NCI-H1930 (cell line): ENCODE measurements at places on chromosomes 5 and 9.

DNA sequence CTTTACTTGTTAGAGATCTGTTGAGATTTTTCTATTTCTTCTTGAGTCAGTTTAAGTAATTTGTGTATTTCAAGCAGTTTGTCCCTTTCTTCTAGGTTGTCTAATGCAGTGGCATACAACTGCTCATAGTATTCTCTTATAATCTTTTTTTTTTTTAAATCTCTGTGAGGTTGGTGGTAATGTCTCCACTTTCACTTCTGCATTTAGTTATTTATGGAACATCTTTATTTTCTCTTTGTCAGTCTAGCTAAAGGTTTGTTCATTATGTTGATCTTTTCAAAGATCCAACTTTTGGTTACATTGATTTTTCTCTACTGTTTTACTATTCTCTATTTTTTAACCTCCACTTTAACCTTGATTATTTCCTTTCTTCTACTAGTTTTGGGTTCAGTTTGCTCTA is 13.8 kb downstream of the FOXE1 start:
- no peak for DNase-seq

GRCh38 chr9:134545543-134546245 is 95.9 kb upstream of the COL5A1 start:
- no peak for DNase-seq

DNA sequence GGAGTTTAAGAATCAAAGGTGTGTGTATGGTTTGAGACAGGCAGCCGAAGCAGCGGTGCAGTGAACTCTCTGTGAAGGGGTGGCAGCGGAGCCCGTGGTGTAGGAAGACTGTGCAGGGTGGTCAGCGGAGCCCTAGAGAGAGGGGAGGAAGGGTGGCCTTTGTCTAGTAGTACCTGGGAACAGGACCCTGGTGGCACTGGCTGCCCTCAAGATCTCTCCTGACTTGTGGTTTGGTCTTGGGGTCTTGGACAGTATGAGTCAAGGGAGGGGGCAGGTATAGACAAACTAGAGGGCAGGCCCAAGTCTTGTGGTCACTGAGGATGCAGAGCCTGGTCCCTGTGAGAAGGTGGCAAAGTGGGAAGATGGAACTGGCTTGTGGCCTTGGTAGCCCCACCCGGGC is 7.1 kb upstream of the NKX2-5 start:
- no peak for DNase-seq

- DNase-seq, result no peak
Measured at GRCh38 chr9:126480813-126481212, 132.9 kb upstream of the LMX1B start.

DNA sequence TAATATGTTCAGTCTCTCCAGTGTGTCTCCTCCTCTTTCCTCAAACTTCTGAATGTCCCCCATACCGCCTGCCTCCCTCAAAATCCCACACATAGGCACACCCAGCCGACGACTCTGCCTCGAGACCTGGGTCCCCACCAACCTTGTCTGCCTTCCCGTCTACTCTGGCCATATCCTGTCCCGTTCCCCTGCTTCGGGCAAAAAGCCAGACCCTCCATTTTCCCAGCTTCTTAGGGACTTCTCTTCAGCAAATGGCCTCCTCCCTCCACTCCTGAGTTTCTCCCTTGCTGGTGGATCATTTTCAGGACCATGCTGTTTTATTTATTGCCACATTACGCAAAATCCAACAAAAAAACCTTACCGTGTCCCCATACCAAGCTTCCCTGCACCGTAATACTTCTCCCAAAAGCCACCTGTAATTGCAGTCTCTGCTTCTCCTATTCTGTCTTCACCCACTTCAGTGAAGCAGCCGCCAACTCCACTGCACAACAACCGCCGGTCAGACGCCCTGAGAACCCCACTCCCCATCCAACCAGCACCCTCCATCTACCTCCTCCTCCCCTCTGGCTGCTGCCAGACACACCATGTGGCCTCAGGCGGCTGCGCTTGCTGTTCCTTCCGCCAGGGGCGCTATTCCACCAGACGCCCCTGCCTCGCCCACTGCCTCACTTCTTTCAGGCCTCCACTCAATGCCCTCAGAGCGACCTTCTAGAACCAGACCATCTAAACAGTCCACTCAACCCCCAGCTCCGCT is 117.0 kb downstream of the TRPM6 start:
- no peak for DNase-seq

DNA sequence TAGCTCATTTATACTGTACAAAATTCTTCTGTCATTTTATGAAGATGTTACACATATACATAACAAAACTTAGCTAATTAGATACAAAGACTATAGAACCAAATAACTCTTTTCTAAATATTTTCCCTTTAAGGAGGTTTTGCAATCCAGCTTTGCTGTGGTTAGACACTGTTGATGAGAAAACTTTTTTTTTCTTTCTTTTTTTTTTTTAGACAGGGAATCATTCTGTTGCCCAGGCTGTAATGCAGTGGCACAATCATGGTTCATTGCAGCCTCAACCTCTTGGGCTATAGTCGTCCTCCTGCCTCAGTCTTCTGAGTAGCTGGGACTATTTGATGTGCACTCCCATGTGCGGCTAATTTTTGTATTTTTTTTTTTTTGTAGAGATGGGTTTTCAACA is 38.5 kb upstream of the CDKN2B start:
- DNase-seq, result no peak

DNA sequence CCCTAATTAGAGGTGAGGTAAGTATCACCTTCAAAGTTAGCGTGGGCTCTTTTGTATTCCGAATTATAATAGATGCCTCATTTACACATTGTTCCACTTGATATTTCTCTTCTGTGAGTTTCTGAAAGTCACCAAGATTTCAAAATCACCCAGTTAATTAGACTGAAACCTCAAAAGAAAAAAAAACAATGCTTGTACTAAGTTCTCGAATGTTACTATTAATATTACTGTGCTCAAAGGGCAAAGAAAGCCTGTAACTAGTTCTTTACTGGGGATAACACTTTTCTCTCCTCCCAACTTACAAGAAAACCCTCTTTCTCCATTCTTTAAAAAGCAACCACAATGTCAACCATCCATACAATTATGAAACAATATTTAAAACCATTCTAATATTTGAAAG is 98.5 kb downstream of the STRBP start:
- DNase-seq, result no peak

DNA sequence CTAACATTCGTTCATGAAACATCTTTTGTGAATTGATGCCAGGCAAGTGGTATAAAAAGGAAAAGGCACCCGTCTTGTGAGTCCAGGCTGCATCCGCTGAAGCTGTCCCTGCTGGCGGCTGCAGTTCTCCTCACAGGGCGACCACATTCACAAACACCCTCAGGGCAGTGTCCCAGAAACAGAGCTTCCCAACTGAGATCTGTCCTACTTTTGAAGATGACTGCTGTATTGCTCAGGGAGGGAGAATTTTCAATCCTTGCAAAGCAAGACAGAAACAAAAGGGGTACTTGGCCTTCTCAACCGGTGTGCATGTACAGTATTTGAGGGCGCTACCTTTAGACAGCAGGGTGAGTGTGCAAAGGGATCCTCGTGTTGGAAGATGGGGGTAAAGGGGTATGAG is 316.1 kb downstream of the GADD45G start:
- DNase-seq, result no peak

DNA sequence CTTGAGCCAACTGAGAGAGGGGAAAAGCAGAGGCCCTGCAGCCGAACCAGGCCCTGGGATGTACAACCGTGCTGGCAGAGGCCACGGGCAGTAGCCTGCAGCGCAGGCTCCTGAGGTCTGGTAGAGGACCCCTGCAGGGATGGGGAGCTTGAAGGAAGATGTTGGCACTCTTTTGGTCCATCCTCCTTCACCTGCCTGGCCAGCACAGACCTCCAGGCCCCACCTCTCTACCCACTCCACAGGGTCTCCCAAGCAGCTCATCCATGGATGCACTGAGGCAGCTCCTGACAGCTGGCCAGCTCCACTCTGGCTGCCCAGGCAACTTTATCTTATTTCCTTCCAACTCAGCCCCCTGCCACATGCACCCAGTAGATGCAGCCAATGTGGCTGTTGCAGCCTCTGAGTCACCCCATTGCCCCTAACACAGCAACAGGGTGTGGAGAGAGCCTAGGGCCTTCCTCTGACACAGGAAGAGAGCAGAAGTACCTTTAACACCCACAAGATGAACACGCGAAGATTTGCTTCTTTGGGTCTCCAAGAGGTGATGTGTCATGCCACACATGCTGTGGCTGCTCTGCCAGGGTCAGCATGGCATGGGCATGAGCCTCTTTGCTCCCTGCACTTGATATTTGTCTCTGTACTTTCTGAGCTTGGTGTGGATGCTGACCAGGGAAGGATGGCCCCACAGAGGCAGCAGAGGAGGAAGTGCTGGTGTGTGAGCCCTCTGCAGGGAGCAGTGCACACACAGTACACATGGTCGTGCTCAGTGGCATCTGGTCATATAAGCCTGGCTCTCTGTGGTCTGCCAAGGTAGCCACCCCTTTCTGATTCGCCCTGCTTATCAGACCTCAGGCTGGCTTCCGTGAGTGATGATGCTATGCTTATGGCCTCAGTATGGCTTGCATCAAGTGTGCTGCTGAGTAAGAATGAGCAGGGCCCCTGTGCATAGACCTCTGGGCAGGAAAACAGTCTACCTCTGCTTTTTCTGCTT is 117.2 kb downstream of the NRG2 start:
- DNase-seq, result no peak

GRCh38 chr5:171810227-171810626 is 24.6 kb downstream of the SMIM23 start:
- DNase-seq, result no peak

GRCh38 chr9:37105234-37105633 is 15.1 kb upstream of the ZCCHC7 start:
- no peak for DNase-seq

DNA sequence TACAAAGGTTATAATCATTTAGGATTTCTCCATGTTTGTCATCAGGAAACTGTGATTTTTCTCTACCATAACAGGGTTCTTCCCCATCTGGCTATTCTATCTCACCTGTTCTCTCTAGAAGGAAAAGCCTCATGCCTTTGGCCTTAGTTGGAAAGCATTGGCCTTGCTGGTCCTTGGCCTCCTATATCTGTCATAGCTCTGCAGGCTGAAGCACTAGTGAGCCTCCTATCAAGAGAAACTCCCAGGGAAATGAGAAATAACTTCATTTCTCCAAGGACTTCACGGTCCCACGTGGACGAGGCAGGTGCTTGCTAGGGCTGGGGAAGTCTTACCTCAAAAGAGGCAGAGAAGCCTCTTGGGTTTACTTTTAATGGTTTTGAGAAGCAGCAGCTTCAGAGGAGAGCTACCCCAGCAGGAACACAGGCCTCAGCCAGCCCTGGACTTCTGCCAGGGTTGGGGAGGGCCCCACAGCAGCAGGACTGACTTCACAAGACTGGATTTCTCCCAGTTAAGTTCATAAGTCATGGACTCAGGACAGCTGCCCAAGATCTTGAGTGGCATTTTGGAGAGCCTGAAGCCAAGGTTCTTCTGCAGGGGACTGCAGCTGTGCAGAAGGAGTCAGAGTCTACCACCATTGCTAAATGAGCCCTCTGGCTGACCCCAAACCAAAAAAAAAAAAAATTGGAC is 15.8 kb upstream of the PSAT1 start:
- no peak for DNase-seq

- no peak for DNase-seq
Measured at GRCh38 chr5:132687995-132688394, 14.2 kb downstream of the IL4 start.

DNA sequence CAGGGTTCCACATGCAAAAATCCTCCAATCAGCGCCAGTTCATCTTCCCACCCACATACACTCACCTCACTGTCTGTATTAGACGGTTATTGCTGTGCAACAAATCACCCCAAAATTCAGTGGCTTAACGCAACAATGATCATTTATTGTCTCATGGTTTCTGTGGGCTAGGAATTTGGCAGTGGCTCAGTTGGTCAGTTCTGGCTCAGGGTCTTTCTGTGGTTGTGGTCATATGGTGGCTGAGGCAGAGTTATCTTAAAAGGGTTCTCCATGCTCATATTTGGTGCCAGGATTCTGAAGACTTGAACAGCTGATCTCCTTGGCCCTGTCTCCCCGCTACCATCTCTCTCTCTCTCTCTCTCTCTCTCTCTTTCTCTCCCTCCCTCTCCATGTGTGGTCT is 12.9 kb downstream of the ZNF618 start:
- DNase-seq, result no peak

DNA sequence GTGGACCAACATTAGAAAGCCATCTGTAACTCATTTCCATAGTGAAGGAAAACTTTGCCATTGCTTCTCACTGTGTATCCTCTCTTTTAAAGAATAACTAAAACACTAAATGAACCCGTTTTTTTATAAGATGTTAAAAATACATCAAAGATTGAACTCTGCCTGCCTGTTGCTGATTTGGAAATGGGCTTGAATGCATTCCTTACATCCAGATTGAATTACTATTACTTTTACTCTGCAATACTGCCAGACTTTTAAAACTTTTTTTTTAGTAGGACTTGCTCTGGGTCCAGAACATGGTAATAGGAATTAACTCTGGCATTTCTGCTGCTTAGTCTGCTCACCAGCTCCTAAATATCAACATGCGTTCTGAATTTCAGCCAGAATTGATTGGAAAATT is 176.8 kb upstream of the PAPPA start:
- no peak for DNase-seq

GRCh38 chr5:146574713-146575112 is 58.7 kb upstream of the GPR151 start:
- DNase-seq, result no peak

- no peak for DNase-seq
Measured at GRCh38 chr5:173198049-173198448, 37.0 kb downstream of the NKX2-5 start.

DNA sequence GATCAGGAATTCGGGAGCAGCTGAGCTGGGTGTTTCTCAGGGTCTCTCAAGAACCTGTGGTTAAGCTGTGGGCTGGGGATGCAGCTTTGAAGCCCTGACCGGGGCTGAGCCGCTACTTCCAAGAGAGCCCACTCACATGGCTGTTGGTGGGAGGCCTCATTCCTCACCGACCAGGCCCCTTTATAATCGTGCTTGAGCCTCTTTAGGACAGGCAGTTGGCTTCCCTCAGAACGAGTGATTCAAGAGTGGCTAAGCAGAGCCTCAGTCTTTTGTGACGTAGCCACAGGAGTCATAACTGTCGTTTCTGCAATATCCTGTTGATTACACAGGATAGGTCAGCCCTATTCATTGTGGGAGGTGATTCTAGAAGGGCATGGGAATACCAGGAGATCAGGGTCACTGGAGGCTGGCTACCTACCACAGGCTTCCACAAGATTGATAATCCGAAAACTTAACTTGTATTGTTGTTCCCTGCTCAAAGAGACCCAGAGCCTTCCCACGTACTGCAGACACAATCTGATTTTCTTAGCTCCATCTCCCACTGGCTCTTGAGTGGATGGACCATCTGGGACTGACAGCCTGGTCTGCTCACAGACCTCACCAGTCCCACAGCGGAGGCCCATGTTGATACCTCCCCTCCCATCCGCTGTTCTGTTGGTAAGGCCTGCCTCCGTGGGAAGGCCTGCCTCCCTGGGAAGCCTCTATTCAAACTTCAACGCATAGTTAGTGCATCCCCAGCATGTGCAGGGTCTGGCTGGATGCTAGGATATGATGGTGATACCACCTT is 3.0 kb upstream of the ERGIC1 start:
- DNase-seq, result no peak

DNA sequence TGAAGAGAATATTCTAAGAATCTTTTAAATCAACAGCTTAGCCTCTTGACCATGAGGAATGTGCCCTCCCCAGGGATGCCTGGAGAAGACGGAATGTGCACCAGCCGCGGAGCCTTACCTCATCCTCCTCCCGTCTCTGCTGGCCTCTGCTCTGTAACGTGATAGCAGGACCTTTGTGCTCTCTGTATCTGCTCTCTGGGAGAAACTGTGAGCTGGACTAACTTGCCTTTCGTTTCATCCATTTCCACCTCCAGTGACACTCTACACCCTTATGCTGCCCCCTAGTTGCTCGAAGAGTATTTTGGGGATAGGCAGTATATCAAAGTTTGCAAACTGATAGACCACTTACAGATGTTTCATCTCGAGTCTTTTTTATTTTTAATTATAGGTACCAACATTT is 141.4 kb downstream of the NPR3 start:
- DNase-seq, result no peak
